ENCODE measurements at places on chromosomes 3 and 15.

GRCh38 chr3:170679190-170679589, 93.3 kb upstream of the SLC7A14 start:
- DNase-seq: no peak

- DNase-seq: no peak
Measured at GRCh38 chr15:100859970-100860828, 19.4 kb upstream of the ALDH1A3 start.

DNA sequence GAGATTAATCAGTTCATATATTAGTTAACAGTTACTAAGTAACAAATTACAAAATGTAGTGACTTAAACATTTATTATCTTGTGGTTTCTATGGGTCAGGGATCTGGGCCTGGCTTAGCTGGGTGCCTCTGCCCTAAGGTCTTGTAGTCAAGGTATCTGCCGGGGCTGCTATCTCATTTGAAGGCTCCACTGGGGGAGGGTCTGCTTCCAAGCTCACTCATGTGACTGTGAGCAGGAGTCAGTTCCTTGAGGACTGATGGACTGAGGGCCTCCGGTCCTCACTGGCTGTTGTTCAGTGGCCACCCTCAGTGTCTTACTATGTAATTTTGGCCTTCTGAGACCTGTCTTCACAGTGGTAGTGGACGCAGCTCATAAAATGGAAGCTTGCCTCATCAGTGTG, 135.9 kb upstream of the PLXNA1 start:
- DNase-seq: no peak

DNA sequence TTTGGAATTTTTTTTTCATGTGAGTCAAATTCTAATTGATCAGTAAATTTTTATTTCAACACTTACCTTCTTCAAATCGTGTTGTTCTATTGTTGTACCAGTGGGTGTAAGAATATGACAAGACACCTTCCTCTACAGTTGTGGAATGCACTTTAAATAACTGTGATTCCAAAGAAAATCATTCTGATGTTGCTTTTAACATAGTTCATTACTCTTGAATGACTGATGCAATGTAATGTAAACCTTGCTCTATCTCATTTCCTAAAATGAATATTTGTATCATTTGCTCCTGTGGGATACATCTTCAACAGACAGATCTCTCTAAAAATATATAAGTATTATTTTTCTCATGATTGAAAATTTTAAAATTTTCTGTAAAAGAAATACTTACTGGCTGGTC, 313.4 kb downstream of the RBMS3 start:
- no peak for DNase-seq

DNA sequence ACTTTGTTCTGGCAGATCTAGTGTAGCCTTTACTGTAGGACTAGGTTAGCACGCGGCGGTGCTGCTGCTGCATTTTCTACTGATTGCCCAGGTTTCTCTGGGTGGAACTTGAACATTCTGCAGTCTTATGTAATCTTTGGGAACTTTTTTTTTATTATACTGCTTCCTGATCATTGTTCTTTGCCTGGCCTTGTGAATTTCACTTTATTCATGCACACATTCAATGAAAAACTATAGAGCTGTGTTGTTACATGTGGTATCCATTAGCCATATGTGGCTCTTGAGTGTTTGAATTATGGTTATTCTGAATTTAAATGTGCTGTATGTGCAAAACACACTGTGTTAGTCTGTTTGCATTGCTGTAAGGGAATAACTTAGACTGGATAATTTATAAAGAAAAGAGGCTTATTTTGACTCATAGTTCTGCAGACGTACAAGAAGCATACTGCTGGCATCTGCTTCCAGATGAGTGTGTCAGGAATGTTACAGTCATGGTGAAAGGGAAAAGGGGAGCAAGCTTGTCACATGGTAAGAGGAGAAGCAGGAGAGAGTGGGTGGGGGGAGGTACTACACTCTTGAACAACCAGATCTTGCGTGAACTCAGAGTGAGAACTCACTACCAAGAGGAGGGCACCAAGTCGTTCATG, 26.5 kb downstream of the MEF2A start:
- DNase-seq: no peak

- no peak for DNase-seq
Measured at GRCh38 chr3:194503081-194503531, 16.3 kb upstream of the ATP13A3 start.

DNA sequence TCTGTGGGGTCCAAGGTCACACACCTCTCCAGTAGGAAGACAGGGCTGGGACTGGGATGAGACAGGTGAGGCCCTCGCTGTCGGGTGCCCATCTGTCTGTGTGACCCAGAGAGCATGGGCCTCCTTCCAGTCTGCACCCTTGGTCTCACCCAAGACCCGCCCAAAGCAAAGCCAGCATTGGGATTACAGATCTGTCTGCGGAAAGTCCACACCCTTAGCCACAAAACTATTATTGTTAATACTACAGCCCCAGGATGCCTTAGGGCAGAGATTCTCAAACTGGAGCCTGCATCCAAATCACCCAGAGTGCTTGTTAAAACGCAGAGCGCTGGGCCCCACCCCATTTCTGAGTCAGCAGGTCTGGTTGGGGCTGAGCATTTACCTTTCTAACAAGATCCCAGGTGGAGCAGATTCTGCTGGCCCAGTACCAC, 58.5 kb upstream of the ZNF148 start:
- no peak for DNase-seq

- DNase-seq: no peak
Measured at GRCh38 chr3:131162516-131162915, 135.8 kb downstream of the NEK11 start.

- DNase-seq: no peak
Measured at GRCh38 chr3:134965865-134966481, 170.9 kb downstream of the EPHB1 start.

DNA sequence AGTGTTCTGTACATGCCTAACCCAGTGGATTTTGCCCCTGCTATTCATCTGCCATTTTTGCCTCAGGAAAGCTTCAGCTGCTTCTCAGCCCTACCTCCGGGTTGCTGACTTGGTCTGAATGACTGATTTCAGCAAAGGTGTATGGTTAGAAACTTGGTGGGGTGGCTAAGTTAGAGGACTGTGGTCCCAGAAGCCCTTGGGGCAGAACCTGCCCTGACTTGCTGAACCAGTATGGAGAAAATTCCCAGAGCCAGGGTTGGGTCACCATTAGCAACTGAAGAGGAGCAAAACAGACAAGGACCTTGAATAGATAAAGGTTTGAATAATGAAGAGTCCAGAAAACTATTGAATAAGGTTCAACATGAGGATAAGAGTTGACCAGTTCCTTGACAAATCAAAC, 6.1 kb upstream of the WWTR1 start:
- DNase-seq: no peak

All from NCI-H187 (cell line).